ENCODE measurements at places on chromosomes 5 and 9.

DNA sequence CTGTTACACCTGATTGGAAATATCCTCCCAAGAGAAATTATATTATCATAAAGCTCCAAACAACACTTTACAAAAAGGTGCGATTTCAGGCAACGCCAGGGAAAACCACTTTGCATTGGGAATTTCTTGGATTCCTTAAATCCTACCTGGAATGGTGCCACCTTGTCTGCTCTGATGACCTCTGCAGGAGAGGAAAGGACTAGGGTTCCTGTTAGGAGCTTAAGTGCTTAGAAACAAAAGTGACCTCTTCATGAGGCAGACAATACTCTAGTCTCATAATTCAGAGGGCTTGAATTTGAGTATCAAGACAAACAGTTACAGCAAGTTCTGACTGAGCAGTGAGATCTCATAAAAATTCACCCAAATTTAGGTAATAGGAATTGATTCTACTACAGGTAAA, 33.9 kb upstream of the GLIS3 start:
- DNase-seq: no peak

DNA sequence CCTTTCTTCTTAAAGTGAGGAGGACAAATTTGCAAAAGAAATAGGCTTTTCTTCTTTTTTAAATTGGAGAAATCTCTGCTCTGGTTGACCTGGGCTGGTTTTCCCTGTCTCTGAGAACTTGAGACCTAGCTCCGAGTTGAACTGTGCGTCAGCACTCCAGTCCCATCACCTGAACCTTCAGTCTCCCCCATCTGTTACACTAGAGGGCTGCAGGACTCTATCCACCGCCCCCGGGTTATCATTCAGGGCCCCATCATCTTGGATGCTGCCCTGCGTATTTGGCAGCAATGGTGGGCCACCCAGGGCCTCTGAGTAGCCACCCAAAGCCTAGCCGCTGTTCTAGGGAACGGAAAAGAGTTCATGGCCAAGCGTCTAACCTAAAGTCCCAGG, 2.5 kb downstream of the FOXE1 start:
- DNase-seq: no peak

DNA sequence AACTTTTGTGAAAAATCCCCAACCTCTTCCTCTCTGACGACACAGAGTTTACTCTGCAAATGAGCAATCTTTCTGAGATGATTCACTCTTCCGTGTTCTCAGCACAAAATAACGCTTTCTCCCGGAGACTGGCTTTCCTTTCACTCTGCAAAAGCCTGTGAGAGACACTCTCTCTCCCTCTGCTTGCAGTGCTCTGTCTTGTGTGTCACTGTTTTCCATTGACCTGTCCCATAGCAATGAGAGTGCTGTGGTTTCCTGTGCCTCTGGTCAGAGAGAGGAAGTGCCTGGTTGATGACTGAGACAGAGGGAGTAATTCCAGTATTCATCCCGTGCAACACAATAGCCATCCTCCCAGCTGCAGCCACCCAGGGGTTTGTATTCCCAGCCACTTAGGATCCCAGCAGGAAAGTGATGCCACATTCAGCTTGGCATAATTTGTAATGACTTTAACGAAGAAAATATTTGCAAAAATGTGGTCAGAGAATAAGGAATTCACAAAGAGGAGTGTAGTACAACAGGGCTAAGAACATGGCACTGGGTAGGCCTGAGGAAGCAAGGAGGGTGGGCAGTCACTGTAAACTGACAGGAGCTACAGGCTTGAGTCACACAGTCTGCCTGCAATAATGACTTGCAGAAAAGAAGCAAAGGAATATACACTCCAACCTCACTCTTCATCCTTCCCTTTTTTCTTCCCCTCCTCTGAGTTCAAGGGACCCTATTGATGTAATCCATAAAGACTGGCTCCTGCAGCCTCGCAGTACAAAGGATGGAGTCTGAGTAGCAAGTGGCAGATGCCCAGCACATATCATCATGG, 463.5 kb upstream of the RGMB start:
- DNase-seq: peak; percentile 92

DNA sequence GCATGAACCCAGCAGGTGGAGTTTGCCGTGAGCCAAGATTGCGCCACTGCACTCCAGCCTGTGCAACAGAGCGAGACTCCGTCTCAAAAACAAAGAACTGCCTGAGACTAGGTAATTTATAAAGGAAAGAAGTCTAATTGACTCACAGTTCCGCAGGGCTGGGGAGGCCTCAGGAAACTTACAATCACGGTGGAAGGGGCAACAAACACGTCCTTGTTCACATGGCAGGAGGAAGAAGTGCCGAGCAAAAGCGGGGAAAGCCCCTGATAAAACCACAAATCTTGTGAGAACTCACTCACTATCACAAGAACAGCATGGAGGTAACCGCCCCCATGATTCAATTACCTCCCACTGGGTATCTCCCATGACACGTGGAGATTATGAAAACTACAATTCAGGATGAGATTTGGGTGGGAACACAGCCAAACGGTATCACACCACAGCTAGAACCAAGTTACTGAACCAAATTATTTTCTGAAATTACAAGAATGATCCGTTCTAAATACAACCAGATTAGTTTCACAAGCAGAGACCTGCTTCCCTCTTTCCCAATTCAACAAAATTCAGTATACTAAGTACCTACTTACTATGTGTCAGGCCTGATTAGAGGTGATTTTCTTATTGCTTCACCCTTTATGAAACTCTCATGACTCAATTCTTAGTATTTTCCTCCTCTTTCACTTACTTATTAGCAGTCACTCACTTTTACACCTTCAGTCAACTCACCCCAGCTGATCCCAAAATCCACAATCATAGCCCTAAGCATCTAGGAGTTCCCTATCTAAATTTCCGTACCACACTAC, 8.4 kb downstream of the UBTD2 start:
- peak; percentile 64 for DNase-seq

GRCh38 chr5:7871653-7872052, 2.7 kb downstream of the MTRR start:
- no peak for DNase-seq

- no peak for DNase-seq
Measured at GRCh38 chr5:105392710-105393149, 1830.1 kb upstream of the NUDT12 start.

GRCh38 chr5:125323613-125324012, 577.2 kb upstream of the ZNF608 start:
- no peak for DNase-seq

GRCh38 chr5:174448662-174449061, 275.7 kb upstream of the MSX2 start:
- peak; percentile 28 for DNase-seq

Measured in RWPE1 (cell line).